CD4-positive, CD25-positive, alpha-beta regulatory T cell (primary cell): ENCODE measurements at places on chromosomes 4 and X. TPM values are rescaled to one million over a fixed set of nuclear protein-coding genes. Genes with fewer than 3 reads are reported as not detected.

DNA sequence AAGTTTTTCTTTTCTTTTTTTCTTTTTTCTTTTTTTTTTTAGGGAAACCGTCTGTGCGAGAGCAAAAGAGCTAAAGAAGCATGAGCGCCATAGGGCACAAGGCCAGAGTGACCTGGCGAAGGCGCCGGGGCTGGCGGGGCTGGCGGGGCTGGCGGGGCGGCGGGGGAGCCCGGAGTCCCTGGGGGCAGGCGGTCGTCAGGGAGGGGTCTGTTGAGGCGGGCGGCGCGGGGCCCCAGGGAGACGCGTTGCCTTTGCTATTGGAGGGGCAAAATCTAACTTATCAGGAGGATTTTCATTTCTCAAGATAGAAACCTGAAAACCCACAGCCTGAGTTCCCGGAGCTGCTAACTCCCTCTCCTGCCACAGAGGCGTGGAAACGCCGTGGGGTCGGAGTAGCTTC is 135.6 kb upstream of the SMAD1 start:
- no peak for DNase-seq

DNA sequence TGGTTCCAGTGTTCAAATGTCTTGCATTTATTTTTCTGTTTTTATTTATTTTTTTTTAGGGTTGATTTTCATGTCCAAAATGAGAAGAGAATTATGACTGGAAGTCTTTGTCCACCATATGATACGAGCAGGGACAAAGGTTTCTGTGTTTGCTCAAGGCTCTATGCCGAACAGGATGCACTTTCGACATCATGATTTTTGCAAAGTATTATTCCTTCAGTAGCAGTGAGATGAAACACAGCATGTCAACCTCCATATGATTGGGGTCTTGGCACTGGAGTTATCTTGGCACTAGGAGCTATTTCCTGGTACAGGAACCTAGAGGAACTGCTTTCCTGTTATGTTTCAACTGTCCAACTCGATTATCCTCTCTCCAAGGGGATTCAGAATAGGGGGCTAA is 72.6 kb downstream of the UCHL1 start:
- no peak for DNase-seq

DNA sequence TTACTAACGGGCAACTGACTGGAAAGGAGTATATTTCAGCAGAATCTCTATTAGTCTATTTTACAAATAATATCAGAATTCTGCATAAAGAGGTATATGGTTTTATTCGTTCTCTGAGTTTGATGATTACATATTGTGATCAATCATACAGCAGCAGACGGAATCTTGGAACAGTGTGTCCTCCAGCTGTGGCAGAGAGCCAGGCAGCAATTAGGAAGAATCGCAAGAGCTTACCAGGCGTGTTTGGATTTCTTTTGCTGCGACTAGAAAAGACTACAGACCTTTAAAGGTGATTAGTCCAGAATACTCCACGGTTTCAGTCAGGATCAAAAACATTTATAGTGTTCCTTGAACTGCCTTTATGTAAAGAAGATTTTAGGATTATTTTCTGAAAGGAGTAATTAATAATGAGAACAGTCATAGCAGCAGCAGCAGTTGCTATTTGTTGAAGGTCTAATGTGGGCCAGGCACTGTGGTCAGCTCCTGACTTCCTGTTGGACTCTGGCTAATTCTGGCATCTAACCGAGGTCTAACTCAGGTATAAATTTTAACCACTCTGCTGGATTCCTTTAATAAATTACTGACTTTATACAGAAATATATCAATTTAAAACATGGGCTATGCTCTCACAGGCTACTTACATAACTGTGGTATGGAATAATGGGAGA is 225.3 kb upstream of the CXorf66 start:
- DNase-seq: no peak

DNA sequence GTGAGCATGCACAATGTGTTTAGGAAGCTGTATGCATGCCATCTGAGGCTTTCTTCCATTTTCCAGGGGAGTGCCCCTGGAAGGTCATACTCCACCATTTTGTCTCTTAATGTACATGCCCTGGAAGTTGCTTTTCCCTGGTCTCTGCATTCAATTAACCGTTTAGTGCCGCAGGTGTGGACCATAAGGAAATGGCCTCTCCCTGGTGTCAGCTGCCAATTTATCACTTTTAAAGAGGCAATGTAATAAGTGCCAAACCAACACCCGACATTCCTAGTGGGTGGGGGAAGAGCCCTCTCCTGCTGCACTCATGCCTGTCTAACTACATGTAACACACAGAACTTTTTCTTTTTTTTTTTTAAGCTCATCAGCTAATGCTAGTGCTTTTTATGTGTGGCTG is 7.1 kb upstream of the BST1 start:
- DNase-seq: no peak

CSAG1 gene
- polyA plus RNA-seq: not detected

PPP1R2C gene
- 4.2 TPM for polyA plus RNA-seq

IGFBP7 gene
- 0.67 TPM for polyA plus RNA-seq
